ENCODE measurements at places on chromosomes 1 and 21.
A peak's percentile ranks its signal among the peaks of the same experiment; 100 is the strongest.

GRCh38 chr21:41234569-41234968, 66.6 kb downstream of the BACE2 start:
- H3K27me3 ChIP-seq: no peaks in the 10 kb centered on the region
- H3K4me1 ChIP-seq: peaks cover 2% of the 10 kb centered on the region
- H3K27ac ChIP-seq: no peak overlapping the region
- H3K36me3 ChIP-seq: peaks cover 5% of the 10 kb centered on the region
- DNase-seq: no peak

- no peak overlapping the region for H3K27ac ChIP-seq
- no peak overlapping the region for H3K4me3 ChIP-seq
These were observed 25.6 kb downstream of the PPFIA4 start for GRCh38 chr1:203051841-203052324.

DNA sequence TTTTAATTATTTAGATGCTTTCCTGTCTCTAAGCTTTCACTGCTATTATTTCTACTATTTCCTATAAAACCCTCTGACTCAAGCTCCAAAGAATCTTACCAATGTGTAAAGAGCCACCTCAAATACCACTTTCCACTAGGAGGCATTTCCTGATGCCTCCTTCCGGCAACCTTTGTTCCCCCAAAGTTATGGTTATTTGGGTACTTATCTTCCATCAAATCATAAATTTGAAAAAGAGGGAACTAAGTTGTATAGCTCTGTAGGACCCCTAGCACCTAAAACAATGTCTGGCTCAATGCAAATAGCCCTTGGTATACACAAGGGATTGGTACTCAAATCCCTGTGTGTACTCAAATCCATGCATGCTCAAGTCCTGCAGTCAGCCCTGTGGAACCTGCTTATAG, 79.6 kb downstream of the NME7 start:
- no peaks in the 10 kb centered on the region for H3K27me3 ChIP-seq
- H3K27ac ChIP-seq: peak overlapping the region; percentile 5
- DNase-seq: peak; percentile 18
- no peak overlapping the region for H3K4me3 ChIP-seq

DNA sequence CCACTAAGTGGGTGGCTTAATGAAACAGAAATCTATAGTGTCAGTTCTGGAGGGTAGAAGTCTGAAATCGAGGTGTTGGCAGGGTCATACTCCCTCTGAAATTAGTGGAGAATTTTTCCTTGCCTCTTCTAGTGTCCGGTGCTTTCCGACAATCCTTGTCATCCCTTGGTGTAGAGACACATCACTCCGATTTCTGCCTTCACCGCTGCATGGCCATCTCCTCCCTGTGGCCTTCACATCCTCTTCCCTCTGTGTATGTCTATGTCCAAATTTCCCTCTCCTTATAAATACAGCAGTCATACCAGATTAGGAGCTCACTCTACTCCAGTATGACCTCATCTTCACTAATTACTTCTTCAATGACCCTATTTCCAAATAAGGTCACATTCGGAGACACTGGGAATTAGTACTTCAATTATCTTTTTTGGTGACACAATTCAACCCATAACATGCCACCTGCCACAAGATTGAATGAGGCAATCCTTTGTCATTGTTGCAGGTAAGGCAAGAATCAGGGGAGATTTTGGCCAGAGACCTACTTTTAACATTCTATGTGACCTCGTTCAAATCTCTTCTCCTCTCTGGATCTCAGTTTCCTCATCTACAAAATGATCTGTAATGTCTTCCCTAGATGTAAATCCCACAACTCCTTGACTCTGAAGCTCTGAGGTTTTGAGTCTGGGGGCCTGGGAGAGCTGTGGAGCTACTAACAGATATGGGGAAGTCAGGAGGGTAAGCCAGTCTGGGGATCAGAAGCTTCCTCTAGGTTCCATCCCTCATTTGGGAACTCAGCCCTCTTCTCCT, 16.1 kb downstream of the NAV1 start:
- DNase-seq: no peak
- no peaks in the 10 kb centered on the region for H3K27me3 ChIP-seq
- no peaks in the 10 kb centered on the region for H3K36me3 ChIP-seq
- peaks cover 61% of the 10 kb centered on the region for H3K4me1 ChIP-seq
- H3K4me3 ChIP-seq: no peak overlapping the region
- peak overlapping the region; percentile 76 for H3K27ac ChIP-seq

DNA sequence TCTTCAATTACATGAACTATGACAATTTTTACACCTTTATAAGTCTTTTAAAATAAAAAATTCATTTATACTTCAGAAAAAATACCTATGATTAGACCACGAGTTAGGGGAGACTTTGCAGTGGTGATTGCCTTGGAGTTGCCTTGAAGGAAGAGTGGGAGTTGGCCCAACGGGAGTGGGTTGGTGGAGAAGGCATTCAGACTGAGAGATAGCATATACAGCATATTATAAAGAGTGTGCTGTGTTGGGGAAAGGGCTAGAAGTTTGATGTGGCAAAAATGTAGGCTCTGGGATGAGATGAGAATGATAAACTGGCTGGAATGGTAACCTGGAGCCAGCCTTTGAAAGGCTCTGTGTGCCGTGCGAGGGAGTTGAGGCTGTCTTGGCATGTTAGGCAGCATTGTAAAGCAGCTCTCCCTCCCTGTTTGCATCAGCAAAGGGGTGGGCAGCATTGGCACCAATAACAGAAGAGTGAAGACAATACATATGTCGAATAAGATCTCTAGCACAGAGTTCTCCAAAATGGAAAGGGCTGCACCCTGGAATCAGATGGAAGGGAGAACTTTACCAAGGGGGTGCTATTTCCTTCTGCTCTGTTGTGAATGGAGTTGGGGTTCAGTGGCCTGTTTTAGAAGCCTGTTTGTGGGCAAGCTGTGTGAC, 24.4 kb downstream of the MPZL1 start:
- H3K36me3 ChIP-seq: no peaks in the 10 kb centered on the region
- no peak overlapping the region for H3K27ac ChIP-seq

DNA sequence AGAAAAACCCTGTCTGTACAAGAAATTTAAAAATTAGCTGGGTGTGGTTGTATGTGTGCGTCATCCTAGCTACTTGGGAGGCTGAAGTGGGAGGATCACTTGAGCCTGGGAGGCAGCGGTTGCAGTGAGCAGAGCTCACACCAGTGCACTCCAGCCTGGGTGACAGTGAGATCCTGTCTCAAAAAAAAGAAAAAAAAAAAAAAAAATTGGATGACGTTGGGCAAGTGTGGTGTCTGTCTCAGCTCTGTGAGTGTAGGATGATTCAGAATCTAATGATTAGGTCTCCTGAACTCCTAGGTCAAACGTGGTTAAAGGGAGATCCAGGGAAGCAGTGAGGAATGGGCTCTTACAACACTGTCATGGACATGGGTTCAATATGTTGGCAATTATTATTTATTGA, 435.9 kb downstream of the KIF26B start:
- H3K36me3 ChIP-seq: no peaks in the 10 kb centered on the region
- no peaks in the 10 kb centered on the region for H3K27me3 ChIP-seq
- H3K4me3 ChIP-seq: no peak overlapping the region
- no peak overlapping the region for H3K27ac ChIP-seq
- DNase-seq: no peak

DNA sequence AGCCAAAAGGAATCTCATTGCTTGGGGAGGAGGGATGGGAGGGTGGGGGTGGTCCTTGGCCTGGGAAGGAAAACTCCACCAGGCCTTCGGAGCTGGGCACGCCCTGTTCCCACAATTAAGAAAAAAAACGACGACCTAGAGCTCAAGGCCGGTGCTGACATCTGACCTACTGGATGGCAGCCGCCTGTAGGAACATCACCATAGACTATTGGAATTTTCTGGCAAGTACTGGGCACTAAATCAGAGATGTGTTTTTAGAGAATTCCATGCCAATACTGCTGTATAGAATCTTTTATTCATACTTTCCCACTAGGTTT, 729 bp downstream of the NADK start:
- peaks cover 11% of the 10 kb centered on the region for H3K4me1 ChIP-seq
- H3K27ac ChIP-seq: peak overlapping the region; percentile 53
- no peaks in the 10 kb centered on the region for H3K27me3 ChIP-seq
- no peak for DNase-seq
- H3K36me3 ChIP-seq: no peaks in the 10 kb centered on the region

DNA sequence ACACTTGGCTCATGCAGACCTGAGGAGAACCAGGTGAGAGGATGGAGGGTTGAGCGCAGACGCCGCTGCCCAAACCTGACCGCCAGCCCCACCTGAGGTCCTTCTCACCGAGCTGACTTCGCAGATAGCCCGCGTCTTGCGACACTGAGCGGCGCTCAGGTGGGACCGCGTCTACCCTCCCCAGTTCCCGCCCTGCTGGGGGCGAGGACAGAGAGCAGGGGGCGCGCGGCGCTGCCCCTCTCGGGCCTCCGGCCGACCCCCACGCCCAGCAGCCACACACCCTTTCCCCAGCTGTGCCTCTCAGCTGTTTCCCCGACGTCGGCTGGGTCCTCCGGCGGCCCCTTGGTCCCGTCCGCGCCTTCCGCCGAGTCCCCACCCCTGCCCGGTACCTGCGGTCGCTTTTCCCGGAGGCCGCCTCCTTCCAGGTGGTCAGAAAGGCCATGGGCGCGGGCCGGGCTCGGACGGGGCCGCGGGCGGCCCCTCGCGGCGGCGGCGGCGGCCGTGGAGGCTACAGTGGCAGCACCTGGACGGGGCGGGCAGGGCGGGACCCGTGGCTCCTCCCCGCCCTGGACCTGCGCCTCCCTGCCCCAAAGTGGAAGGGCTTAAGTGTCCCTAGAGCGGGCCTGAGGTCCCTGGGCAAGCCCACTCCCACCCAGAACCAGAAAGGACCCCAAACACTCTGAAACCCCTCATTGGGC, 14.4 kb upstream of the TTC39A start:
- no peaks in the 10 kb centered on the region for H3K36me3 ChIP-seq
- no peak for DNase-seq

- H3K4me3 ChIP-seq: no peak overlapping the region
- H3K27me3 ChIP-seq: no peaks in the 10 kb centered on the region
- H3K27ac ChIP-seq: no peak overlapping the region
- H3K36me3 ChIP-seq: no peaks in the 10 kb centered on the region
- peaks cover 3% of the 10 kb centered on the region for H3K4me1 ChIP-seq
- no peak for DNase-seq
These were observed 54.2 kb downstream of the FOXJ3 start for GRCh38 chr1:42280821-42281220.

GRCh38 chr21:41961282-41961701, 7.5 kb upstream of the C2CD2 start:
- H3K36me3 ChIP-seq: no peaks in the 10 kb centered on the region
- H3K4me3 ChIP-seq: no peak overlapping the region
- peak; percentile 87 for DNase-seq
- peak overlapping the region; percentile 81 for H3K27ac ChIP-seq
- peaks cover 48% of the 10 kb centered on the region for H3K4me1 ChIP-seq
- no peaks in the 10 kb centered on the region for H3K27me3 ChIP-seq

Measured in endothelial cell of umbilical vein (primary cell).